Dorsolateral prefrontal cortex (tissue), 122 donors: ENCODE measurements at places on chromosomes 7 and 10.

- no peak for DNase-seq
These were observed 65.9 kb downstream of the ZNF467 start for GRCh38 chr7:149707448-149707886.

DNA sequence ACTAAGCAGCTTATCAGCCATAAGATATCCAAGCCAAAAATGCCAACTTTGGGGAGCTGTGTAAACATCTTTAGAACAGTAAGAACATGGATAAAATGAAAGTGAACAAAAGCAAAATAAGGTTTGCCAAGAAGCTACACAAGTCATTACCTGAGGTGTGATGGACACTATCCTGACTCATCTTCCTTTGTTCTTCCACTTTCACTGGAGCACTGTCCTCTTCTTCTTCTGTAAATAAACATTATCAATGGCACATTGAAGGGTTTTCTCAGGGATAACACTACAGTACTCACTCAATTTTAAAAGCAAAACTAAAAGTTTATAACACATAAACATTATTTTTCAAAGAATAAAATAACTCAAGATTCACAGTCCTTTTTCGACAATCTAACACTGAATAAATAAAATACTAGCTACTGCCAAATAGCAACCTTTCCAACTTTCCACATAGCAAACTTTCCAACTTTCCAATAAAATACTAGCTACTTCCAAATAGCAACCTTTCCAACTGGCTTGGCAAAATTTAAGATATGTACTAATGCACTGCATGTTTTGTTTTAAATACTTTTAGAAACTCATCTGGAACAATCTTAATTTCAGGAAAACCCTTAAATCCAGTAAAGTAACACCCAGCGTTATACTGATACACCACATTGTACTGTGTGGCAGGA lies 174.1 kb downstream of the SKAP2 start:
- DNase-seq, result no peak

DNA sequence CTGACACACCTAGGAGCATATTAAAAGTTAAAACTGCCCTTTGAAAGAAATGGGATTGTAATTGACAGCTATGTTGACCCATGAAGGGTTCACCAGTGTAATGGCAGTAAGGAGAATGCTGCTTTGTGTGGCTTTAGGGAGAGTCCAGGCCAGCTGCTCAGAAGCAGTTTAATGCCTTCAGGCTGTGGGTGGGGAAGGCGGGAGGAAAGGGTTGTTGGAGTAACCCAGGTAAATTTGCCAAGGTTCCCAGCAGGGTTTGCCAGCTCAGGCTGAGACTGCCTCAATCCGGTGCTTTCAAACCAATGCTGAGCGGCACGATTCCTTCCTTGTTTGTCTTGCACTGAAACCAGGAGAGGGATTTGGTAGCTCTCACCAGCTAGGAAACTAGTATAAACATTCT lies 637.2 kb downstream of the INHBA start:
- DNase-seq, result no peak

DNA sequence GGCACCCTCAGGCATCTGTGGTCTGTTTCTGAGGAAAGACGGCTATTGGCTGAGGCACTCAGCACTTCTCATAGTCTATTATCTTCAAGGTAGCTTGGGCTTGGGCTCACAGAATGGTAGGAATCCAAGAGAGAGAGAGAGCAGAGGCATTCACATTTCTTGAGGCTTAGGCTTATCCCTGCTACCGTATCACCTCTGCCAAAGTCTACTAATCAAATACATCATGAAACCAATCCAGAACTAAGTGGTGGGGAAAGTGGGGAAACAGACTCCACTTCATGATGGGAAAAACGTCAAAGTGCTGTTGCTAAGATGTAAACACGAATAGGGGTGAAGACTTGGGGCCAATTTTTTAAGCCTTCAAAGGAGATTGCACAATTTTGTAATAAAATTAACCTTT lies 271.1 kb upstream of the SEMA3D start:
- no peak for DNase-seq

DNA sequence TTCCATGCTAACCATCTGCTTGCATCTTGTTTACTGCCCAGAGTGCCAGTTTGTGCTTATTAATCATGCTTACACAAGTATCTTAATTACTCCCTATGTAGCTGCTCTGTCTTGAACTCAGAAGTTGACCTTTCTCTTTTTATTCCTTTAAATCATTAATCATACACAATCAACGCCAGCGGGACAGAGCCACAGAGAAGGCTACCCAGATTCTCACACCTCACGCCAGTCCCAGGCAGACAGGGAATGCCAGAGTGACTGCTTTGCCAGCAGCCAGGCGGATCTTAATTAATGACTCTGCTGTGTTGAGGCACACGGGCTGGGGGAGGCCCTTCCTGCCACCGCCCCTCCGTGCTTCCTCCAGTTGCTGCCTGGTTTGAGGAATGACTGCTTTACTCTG lies 229.4 kb downstream of the LRMDA start:
- no peak for DNase-seq

DNA sequence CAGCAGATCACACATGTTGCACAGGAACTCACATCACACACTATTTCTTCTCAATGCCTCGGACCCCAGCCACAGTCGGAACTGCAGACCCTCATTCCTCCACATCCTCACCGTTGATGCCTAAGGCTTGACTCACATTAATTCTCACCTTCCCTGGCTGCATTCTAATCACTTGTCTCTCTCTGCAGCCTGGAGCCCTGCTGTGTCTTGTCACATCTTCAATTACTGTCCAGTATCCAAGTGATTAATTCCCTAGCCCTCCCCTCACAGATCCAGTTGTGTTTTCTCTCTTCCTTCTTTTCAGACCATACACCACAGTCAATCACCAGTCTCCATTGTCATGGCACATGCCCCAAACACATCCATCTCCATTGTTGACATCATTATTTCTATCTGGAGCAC lies 592.4 kb upstream of the IGFBP3 start:
- DNase-seq, result no peak

DNA sequence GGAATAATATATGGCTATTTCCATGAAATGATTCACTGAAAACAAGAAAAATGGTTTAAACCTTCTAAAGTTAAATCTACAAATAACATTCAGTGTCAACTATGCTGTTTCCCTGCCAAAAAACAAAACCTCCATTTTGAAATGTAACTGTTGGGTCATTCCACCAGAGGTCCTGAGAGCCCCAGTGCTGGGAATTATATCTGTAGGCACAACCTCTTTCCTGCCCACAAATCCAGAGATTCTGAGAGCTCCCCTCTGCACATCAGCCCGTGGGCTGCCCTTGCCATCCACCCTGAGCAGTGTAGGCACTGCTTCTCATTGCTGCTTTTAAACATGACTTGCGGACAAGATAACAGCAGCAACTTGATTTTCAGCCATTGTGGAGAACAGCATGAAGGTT lies 198.6 kb downstream of the TMEM178B start:
- DNase-seq, result no peak

GRCh38 chr7:131581241-131582051 lies 25.0 kb upstream of the PODXL start:
- DNase-seq, result peak; percentile 28

GRCh38 chr10:93945819-93946218 lies 47.9 kb upstream of the PLCE1 start:
- DNase-seq, result no peak

- DNase-seq, result no peak
These were observed 149.6 kb upstream of the PRPS1L1 start for GRCh38 chr7:18177129-18177814.

DNA sequence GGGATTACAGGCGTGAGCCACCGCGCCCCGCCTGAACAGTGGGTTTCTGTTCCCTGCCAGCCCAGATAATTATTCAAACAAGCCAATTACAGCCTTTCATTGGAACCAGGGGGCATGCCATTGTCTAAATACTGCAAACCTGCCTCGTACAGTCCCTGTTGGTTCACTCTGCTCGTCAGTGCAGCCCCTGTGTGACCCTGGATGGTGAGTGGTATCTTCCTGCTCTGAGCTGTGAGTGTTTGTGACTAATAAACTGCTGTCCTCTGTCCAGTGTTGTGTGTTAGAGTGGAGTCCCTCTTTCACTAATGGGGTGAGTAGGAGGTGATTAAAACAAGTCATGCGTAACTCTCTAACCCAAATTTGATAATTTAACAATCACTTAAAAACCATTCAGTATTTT lies 176.5 kb upstream of the FAM3C start:
- no peak for DNase-seq

DNA sequence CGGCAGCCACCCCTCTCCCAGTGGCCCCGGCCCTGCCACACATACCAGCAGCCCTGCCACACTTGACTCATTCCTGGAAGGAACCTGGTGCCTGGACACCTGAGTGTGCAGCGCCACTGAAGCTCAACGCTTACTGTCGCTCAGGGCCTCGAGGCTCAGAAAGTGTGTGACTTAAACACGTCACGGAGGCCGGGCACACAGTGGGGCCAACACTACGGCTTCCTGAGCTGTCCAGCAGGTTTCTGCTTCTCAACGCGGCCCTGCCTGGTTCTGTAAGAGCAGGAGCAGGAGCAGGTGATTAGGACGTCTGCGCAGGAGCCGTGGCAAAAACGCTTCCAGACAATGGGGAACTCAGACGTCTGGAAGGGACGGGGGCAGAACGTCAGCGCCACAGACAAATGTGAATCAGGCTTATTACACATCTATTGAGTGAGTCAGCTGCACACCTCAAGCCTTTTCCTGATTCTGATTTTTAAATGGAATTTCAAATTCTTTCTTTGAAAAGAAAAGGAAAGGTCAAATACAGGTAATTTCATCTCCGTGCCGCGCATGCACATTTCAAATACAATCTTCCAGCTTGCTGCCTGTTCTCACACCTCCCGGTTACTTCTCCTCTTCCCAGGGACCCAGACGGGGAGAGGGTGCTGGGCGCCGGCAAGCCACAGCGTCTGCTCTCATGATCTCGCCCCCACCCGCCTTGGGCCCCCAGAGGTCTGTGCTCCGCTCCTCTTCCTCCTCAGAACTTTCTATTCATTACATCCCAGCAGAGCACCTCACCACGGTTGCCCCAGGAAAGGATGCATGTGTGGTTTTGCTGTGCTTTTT lies 66.6 kb downstream of the ADARB2 start:
- DNase-seq, result no peak

GRCh38 chr7:132133501-132133900 lies 442.8 kb downstream of the PLXNA4 start:
- no peak for DNase-seq

GRCh38 chr10:59134785-59135184 lies 41.7 kb upstream of the PHYHIPL start:
- DNase-seq, result no peak

DNA sequence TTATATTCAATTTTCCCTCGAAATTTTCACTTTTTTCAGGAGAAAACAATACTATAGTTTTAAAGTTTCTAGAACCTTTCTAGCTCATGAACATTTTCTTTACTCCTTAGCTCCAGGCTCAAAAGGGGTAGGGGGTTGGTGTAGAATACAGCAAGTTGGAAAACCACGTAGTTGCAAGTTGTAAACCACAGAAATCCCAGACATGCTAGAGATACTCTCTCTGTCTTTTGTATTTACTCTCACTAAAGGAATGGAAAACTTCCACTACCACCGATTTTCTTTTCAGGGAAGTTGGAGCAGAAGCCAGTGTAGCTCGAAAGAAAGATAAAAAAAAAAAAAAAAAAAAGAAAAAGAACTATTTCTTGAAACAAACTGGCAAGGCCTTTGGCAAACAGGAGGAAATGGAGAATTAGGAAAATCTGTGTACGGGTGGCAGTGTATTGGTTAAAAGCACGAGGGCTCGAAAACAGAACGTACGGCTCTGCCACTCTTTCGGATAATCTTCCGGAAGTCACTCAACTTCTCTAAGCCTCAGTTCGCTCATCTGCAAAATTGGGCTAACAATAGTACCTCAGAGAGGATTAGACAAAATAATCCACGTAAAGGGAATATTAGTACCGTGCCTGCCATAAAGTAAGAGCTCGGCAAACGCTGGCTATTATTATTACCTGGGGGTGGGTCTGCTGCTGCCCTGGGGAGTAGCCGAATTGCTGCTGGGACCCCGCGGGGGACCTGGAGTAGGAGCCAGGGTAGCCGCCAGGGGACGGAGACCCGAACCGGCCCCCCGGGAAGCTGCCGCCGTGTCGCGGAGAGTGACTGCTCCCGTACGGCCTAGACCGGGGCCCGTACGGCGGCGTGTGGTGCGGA lies 628 bp downstream of the MPLKIP start:
- no peak for DNase-seq

GRCh38 chr10:132540456-132540855 lies 2.9 kb downstream of the INPP5A start:
- DNase-seq, result peak; percentile 28

- DNase-seq, result no peak
These were observed 254.8 kb upstream of the ZNF32 start for GRCh38 chr10:43903451-43903850.

DNA sequence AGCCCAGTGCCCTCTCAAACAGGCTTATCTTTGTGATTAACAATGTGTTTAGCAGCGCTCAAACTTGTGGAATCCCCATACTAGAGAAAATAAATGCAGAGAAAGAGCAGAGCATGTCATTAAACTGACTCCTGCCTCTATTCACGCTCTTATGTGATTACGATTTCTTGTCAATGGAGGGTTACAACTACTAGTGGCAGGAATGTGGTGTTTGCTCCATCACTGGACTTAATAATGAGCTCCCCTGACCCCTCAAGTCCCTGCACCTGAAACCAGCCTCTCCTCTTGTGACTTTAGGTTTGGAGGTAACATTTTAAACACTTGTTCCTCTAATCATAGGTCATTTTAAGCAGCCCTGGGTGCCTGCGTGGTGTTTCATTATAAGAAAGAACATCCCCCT lies 121.9 kb downstream of the PLPP4 start:
- DNase-seq, result no peak

GRCh38 chr10:34479520-34480179 lies 335.4 kb downstream of the PARD3 start:
- no peak for DNase-seq

DNA sequence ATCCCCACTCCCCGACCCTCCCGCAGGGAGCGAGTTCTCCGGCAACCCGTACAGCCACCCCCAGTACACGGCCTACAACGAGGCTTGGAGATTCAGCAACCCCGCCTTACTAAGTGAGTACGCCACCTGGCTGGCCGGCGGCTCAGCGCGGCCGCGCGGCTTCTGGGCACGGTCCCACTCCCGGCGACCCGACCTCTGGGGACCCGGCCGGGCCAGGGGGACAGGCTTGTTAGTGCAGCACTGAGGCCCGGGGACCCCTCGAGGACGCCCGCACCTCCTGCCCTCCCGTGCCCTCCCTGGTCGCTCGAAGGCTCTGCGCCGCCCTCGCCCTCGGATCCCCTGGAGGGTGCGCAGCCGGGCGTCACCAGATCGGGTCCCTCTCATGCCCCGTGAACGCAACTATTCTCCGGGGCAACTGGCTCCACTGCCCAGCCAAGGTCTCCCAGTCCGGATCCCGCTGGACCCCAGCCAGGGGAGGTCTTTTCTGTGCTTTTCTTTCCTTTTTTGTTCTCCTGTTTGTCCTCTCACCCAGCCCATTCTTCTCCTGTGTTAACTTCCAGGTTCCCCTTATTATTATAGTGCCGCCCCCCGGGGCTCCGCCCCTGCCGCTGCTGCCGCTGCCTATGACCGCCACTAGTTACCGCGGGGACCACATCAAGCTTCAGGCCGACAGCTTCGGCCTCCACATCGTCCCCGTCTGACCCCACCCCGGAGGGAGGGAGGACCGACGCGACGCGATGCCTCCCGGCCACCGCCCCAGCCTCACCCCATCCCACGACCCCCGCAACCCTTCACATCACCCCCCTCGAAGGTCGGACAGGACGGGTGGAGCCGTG lies 81.8 kb downstream of the PAX2 start:
- DNase-seq, result no peak
